ENCODE measurements at places on chromosomes 7 and 10.

DNA sequence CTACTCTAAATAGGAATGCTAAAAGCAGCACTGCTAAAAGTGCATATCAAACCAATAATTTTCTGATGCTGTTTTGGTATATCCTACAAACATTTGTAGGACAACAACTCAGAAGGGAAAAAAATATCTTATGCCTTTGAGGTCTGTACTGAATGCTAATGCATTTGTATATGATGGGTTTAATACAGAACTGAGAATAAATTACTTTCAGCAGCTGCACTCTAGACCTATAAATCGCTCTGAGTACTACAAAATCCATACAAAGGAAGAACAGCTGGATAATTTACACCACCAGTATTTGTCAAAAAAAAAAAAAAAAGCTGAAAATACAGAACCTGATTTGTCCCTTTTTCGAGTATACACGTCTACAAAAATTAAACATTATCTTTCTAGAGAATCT is 344.0 kb downstream of the LRRTM3 start:
- no peak for DNase-seq

GRCh38 chr10:119688033-119688508 is 36.9 kb downstream of the BAG3 start:
- DNase-seq: no peak

DNA sequence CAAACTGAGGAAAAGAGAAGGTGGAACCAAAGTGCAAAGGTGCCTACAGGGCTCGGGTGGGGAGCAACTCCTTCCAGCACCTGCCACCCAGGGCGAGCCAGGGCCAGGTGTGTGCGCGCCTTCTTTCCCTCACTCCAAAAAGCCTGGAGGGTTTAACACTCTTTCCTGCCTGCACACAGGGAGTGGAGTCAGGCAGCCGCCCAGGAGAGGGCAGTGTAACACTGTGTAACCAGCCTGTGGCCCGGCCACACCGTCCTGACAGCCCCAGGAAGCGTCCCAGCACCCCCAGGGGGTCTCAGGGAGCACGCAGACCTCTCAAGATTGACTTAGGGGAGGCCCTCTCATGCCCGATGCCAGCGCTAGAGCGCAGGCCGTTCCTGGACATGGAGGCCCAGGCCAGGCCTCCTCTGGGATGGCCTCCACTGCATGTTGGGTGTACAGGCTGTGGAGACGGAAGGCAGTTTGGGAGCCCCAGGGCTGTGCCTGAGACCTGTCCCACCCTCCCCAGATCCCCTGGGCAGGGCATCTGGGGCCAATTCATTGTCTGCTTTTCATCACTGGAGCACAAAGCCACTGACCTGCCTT is 13.4 kb downstream of the BRI3 start:
- no peak for DNase-seq

DNA sequence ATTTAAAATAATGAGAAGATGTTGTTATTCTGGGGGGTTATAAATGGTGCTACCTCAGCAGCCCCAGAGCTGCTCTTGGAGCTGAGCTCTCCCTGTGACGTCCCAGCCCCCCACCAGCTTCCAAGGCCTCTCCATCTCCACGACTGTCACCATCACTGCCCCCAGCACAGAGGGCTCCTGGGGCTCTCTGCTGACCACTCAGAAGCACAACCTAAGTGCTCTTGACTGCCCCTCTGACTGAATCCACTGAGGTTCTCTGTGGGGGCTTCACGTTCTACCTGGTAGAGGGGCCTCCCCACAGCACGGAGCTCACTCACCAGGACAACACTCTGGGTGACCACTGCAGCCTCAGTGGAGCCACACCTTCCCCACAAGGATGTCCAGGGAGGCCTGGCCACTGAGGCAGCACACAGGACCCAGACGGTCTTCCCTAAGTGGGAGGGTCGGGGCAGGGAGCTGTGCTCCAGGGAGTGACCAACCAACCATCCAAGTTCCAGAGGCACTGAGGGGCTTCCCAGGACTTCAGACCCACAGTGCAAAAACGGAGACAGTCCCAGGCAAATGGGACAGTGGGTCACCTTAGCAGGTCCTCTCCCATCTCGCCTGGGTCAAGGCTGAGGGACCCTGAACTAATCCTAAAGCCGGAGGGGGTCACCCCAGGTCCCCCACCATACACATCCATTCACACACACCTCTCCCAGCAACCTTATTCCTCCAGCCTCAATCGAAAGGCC is 121.0 kb upstream of the PPP2R2D start:
- DNase-seq: no peak

DNA sequence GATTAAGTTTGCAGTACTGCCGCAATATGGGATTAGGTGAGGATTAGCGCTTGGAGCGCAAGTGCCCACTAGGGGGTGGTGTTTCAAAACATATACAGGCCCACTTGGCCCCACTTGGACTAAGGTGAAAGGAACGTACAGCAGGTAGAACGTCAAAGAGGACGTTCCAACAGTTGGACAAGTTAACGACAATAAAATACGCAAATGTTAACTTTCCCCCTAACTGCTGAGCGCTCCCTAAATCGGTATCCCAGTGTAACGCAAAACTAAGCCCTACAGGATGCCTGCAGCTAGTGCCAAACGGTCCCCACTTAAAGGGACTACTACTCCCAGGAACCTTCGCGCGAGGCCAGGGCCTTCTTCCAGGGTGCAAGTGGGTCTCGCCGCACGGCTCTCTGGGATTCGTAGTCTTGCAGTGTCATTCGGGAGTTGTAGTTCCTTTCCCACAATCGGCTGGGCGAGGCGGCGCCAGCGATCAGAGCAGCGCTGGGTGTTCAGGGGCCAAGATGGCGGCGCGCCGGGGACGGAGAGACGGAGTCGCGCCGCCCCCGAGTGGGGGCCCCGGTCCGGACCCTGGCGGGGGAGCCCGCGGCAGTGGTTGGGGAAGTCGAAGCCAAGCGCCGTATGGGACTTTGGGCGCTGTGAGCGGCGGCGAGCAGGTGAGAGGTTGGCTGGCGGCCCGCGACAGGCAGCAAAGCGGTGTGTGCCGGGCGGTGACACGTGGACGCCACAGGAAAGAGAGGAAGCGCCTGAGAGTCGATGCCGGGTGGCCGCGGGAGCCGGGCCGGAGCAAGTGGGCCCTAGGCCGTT is at the start of gene PPRC1:
Gene PPRC1 (plus strand): TSS at position 478 of the 810 bp plus-strand sequence. CDS start 29 bp downstream, at position 507.
- peak; percentile 91 for DNase-seq

- DNase-seq: no peak
Measured at GRCh38 chr10:3235395-3235794, 62.8 kb upstream of the PITRM1 start.
